ENCODE measurements at places on chromosomes 2 and 18. TPM values are rescaled to one million over a fixed set of nuclear protein-coding genes. Genes with fewer than 3 reads are reported as not detected.

- no peak for DNase-seq
Observed at GRCh38 chr18:67731851-67732250, 215.3 kb upstream of the DSEL start.

DNA sequence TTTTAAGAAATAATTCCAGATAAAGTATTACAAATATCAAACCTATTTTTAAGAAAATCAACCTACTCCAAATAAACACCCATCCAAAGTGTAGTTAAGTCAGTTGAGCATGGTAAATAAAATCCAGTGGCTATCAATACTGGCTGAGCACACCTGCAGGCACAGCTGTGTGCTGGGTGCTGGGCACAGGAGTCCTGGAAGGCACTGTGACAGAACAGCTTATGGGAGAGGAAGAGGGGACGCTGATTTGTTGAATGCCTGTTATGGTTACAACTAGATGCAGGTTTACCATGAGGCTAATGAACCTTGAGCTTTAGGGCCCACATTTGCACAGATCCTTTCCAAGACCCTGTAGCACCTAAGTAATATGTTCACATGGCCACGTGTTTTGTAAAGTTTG, 202.7 kb downstream of the MTX2 start:
- no peak for DNase-seq

- DNase-seq = no peak
Observed at GRCh38 chr2:26615336-26615859, 25.8 kb downstream of the CIB4 start.

DNA sequence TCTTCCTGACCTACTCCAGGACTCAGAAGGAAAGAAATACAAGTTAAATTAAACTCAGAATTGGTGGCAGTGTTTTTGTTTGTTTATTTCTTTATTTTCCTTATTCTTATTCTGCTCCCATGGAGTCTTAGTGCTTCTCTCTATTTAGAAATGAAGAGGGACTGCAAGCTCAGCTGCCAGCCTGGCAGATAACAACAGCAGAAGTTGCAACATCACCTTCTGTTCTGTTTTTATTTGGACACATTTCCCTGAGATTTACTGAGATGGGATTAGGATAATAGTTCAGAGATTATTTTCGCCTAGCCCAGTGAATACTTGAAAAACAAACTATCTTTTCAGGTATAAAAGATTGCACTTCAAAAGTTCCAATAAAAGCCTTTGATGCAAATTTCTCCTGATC, 70.4 kb upstream of the DTNA start:
- no peak for DNase-seq

DNA sequence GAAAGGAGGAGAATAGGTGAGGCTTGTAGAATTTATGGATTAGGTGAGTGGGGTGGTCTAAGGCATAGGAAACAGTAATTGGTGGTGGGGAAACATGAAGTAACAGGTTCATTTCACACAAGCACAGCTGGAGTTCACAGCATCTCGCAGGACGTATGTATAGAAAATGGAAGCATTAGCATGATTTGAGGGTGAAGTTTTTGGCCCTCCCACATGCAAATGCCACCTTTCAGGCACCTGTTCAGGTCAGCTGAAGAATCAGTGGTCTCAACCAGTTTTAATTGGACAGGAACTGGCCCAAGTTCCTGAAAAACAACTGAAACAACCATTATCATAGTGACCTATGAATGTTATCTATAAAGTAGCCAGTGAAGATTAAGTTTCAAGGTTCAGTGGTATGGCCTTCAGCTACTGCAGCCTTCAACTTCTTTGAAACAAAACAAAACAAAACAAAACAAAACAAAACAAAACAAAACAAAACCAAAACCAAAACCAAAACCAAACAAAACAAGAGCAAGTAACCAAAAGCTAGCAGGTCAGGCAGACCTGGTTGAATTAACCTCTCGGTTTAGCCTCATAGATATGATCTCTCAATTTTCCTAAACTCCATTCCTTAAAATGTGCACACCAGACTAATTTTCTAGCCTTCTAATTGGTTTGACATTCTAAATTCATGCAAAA, 102.1 kb upstream of the SPHKAP start:
- no peak for DNase-seq

Gene CPLX4
- total RNA-seq = not detected

Gene FSHR
- total RNA-seq = not detected

DNA sequence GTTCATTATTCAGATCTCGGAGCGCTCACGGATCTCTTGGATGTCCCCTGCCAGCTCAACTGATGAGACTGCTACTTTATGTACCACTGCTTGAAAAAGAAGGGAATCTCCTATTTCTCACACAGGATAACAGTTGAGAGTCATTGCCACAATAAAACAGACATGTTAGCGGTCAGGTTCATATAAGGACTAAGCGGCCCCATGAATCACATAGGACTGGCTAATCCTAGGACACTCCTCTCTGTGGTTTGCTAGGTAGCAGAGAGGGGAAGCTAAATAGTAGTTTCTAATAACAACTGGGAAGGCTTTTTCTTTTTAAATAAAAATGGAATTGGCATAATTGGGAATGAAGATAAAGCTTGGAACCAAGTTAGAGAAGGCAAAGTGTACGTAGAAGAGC, 15.9 kb upstream of the TGFA start:
- DNase-seq = no peak

GRCh38 chr2:10016001-10016801, 27.1 kb upstream of the KLF11 start:
- no peak for DNase-seq

GRCh38 chr2:225889452-225889851, 489.9 kb downstream of the NYAP2 start:
- no peak for DNase-seq

Gene KIF5C
- total RNA-seq = 29.1 TPM

Gene FBXO15
- 1.0 TPM for total RNA-seq

All from activated T-cell treated with anti-CD3 and anti-CD28 coated beads, Interleukin-2, amount 50 U/mL, for 72 hours (primary cell).